ENCODE measurements at places on chromosomes 6 and 20.

- DNase-seq = no peak
These were observed 18.8 kb downstream of the AK9 start for GRCh38 chr6:109672175-109672574.

- DNase-seq = no peak
These were observed 186.2 kb upstream of the CDH4 start for GRCh38 chr20:61065853-61066252.

DNA sequence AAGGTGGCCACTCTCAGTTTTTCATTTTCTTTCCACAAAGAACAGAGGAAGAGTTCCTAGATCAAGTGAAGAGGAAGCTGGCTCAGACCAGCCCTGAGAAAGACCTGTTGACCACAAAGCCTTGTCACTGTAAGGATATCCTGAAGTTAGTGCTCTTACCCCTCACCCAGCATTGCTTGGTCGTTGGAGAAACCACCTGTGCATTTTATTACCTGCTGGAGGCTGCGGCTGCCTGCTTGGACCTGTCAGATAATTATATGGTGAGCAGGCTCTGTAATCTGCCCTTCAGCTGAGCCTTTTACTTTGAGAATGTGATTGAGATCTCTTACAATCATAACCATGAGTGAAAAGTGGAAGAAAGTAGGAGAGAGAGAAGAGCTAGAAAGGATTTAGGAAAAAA is 21.9 kb downstream of the TREML1 start:
- no peak for DNase-seq

- DNase-seq = no peak
These were observed 31.2 kb downstream of the SPDEF start for GRCh38 chr6:34524971-34525370.

- DNase-seq = no peak
These were observed 158.1 kb downstream of the DTNBP1 start for GRCh38 chr6:15504581-15505350.

DNA sequence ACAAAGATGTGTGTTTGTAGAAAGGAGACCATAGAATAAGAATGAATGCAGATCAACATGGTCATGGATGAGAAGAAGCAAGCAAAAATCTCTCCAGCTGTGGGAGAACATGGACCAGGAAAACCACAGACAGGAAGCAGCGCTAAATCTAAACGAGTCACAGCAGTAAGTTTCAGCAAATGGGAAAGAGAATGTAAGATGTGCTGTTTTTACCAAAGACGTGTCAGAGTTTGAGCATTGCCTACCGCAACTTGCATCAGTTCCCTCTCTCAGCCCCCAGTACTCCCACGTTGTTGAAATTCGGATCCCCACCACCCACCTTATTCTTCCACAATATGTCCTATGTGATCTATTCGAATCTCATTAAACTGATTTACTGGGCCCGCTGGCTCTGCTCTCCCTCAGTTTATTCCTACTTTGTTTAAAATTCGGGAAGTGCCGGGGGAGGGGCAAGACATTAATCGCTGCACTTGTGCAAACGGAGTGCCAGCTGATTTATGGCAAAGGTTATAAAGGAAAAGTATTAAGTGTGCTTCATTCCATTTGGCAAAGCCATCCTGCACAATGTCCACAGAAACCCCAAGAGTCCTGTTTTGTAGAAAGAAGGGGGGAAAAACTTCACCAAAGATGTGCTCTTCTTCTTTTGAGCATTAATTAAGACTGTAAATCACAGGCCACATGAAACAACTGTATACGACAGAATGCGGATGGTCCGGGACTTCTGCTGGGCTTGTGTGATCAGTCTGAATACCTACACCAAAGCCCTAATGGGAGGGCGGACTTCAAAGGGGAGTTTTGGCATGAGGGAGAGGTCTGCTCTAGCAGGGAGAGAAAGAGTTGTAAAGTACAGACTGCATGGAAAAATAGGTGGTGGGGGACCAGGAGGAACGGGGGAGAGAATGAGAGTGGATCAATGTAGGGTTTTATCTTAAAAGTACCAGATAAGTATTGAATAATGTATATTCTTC is 59.1 kb upstream of the PRDM1 start:
- no peak for DNase-seq

DNA sequence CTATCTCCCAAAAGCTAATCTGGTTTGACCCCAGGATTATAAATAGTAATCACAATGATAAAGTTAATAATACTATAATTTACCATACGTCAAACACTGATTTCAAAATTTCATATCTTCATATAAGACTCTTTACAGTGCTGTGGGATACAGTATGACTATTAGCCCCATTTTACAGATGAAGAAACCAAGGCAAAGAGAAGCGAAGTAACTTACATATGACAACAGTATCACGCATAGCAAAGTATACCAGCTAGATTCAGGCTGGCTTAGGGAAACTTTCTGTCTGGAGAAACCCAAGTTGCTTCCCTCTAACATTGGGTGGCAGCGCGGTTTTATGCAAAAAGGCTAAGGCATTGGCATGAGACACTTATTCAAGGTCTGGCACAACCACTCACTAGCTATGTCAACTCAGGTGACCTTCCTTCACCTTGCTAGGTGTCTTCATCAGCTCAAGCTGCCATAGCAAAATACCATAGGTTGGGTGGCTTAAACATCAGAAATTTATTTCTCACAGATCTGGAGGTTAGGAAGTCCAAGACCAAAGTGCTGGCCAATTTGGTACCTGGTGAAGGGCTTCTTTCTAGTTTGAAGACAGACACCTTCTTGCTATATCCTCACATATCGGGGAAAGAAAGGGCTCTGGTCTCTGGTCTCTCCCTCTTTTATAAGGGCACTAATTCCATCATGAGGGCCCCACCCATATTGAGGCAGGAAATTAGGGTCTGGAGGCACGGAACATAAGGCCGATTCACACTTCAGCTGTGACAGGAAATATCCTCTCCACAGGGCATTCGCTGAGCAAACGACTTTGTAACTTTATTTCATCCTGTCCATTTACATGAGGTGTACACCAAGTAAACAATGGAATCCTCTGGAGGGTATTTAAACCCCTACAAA is 22.4 kb upstream of the UTRN start:
- peak; percentile 28 for DNase-seq

- no peak for DNase-seq
These were observed 7.5 kb upstream of the BFSP1 start for GRCh38 chr20:17538517-17539170.

- DNase-seq = no peak
These were observed 45.7 kb upstream of the NEDD9 start for GRCh38 chr6:11278207-11278559.

DNA sequence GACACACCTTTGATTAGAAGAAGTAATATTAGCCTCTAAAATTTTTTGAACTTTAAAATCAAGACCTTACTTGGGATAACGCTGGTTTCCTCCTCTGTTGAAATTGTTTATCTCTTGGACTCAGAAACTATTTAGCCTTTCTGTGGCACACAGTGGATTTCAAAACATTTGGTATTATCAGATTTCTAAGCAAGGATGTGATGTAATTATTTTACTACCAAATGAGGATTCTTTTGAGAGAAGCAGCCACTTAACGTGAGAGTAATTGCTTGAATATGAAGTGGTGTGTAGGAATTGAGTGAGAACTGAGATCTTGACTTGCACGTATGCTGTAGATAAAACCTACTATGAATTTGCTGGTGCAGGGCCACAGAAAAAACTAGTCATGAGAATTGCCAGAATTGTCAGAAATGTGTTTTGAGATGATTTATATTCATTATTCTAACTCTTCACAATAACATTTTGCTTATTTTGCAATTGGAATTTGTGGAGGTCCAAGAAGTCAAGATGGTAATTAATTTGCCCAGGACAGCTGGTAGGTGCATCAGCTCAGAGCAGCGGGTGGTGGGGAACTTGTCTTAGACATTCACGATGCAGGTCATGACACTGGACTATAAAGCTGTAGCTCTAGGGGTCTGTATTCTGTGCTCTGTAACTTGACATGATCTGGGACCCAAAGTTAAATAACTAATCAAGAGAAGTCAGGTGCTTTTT is 53.4 kb downstream of the AKAP12 start:
- no peak for DNase-seq

DNA sequence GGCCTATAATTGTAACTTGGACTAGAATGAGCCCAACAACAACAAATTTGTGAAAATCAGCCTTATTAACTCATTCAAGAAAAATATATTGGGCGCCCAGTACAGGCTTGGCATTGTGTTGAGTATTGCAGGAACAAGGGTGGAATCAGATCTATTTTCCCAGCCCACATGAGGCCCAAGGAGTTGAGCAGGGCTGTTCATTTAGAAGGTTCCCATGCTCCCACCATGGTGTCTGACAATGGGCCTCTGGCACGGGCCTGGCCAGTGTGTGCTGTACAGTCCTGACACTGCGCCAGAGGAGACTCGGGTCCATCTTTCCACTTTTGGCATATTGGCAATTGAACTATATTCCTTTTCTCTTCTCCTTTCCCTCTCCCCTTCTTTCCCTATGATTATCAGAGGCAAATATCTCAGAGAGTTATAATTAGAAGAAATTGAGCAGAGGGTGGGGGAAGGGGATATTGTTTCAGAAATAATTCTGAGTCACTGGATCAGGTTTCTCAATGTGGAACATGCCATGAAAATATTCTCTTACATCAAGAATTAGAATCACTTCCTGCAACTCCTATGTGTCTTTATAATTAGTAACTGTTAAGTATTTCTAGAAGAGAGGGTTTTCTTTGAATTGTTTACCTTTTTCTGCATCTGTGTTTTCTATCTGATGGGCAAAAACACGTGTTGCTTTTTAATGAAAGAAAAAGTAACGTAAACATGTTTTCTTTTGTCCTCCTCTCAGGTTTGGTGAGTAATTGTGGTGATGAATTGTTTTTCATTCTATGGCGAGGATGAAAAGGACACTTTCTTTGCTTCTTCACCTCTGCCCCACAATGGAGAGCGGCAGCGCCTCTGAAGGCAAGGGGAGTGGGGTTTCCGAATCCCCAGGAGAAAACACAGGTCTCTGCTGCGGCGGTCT is 209.4 kb downstream of the FOXA2 start:
- DNase-seq = no peak

GRCh38 chr20:7090001-7090400 is 322.5 kb downstream of the BMP2 start:
- DNase-seq = no peak

- DNase-seq = no peak
These were observed 67.1 kb upstream of the ZNFX1 start for GRCh38 chr20:49344975-49345374.

- no peak for DNase-seq
These were observed 8.2 kb downstream of the SEC23B start for GRCh38 chr20:18515973-18516372.

GRCh38 chr6:1554141-1554475 is 55.6 kb upstream of the FOXC1 start:
- no peak for DNase-seq

GRCh38 chr6:35076997-35077712 is 64.0 kb downstream of the TCP11 start:
- DNase-seq = no peak

GRCh38 chr6:144248476-144249301 is 36.4 kb upstream of the UTRN start:
- no peak for DNase-seq

- no peak for DNase-seq
These were observed 28.5 kb downstream of the CDC5L start for GRCh38 chr6:44415873-44416502.

DNA sequence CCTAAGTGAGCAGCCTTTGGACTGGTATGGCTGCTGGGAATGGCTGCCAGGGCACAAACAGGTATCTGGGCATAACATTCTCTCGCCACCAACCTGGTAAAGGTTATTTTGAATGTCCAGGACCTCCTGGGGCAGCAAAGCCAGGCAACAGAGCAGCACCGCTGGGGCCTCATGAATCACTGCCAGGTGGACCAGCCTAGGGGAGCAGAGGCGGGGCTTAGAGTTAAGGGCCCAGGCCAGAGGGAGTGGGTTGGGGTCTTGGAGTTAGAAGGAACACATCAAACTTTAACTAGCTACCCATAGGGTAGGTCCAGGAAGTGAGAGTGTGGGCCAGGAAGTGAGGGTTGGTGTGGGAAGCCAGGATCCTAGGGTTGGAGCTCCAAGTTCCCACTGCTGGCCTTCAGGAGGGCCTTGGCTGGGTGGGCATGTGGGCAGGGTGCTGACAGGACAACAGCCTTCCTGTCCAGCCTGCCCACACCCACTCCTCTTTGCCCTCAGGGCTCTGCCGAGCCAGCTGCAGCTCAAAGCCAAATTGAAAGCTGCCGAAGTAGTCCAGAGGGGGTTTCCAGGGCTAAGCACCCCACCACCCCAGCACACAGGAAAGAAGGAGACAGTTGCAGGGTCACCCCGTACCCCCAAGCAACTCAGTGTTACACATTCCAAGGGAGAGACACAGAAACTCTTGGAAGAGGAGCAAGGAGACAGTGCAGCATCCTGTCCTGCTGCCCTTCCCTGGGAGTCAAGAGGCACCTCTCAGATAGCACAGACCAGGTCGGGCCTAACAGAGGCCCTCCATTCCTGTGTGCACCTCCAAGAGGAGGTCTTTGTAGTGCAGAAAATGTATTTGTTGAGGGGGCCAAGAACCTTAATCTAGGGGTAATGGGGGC is 2.6 kb downstream of the NFKBIE start:
- no peak for DNase-seq

DNA sequence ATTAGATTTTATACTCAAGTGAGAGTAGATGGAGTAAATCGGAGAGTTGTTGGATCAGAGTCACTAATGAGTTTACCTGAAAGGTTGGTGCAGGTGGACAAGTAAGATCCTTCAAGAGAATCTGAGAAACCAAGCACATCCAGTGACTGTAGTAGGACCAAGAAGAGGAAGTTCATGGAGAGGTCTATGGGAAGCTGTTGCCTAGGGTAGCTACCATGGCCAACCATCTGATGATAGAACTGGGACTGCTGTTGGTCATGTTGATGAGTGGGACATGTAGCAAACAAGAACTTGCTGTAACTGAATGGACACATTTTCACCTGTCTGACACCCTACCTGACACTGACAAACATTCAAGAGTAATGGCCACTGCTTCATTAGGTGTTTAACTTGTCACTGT is 11.3 kb upstream of the ADGB start:
- no peak for DNase-seq

DNA sequence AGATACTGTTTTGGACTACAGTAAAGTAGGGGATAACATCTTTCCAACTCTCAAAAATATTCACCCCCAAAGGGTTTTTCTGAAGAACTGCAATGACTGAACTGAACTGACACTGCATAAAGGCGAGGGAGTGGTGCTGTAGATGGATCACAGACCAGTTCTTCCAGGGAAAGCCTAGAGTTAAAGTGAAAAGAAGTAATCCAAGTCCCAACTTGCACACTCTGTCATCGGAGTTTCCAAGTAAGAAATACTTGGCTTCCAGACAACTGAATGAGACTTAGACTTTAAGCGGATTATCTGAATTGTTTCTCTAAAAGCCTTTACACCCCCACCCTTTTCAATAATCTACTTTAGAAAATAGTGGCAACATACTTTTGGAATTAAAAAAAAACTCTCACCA is 134.1 kb upstream of the PREP start:
- DNase-seq = no peak

GRCh38 chr6:144408161-144408560 is 123.0 kb downstream of the UTRN start:
- no peak for DNase-seq

DNA sequence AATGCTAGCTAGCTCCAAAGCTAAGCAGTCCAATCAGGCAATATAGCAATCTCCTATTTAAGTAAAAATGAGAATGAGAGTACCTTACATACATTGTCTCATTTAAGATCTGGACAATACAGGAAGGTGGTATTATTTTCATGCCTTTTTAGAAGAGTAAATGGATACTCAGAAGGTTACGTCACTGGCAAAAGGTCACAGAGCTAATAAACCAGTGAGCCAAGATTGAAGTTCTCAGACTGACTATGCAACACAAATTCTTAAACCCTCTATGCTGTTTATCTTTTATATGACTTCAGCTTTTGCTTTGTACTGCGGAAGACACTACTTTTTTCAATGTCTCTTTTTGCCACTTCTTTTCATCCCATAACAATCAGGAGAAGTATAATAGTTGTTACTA is 135.2 kb upstream of the PRL start:
- no peak for DNase-seq

- no peak for DNase-seq
These were observed 239.2 kb upstream of the FKBP1C start for GRCh38 chr6:62971976-62972658.

Measured in activated naive CD4-positive, alpha-beta T cell treated with anti-CD3 and anti-CD28 coated beads, Interleukin-2, amount 50 U/mL, for 16 hours (primary cell).